Astrocyte of the spinal cord (primary cell): ENCODE measurements at places on chromosomes 13 and 19.

- DNase-seq = peak; percentile 28
Measured at GRCh38 chr13:23671377-23671776, 101.2 kb downstream of the TNFRSF19 start.

DNA sequence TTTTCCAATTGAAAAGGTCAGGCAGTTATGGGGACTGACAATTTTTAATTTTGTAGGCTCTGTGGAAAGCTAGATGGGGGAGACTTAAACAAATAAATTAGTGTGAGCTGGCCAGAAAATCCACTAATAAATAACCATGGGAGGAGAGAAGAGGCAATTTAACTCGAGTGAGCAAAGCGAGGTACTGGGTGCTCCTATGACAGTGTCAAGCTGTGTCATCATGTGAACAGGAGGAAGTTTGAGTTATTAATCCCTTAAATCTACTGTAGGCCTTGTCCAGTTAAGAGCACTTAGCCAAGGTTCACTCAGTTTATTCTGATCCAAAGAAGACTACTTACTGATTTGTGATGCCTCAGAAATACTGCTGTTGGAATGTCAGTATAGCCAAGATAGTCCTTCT lies 122.8 kb downstream of the OXGR1 start:
- no peak for DNase-seq

DNA sequence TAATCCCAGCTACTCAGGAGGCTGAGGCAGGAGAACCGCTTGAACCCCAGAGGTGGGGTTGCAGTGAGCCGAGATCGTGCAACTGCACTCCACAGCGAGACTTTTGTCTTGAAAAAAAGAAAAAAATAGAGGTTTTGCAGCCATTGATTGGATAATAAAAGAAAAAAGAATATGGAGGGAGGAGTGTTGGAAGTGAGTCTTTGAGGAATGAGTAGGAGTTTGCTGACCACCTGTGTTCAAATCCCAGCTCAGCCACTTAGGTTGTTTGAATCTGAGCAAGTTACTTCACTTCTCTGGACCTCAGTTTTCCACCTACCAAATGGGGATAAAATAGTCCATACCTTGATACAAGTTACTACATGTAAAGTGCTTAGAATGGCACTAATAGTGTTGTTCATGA lies 6.2 kb downstream of the NRTN start:
- no peak for DNase-seq

GRCh38 chr19:282501-282900 lies 8.7 kb downstream of the PLPP2 start:
- no peak for DNase-seq

DNA sequence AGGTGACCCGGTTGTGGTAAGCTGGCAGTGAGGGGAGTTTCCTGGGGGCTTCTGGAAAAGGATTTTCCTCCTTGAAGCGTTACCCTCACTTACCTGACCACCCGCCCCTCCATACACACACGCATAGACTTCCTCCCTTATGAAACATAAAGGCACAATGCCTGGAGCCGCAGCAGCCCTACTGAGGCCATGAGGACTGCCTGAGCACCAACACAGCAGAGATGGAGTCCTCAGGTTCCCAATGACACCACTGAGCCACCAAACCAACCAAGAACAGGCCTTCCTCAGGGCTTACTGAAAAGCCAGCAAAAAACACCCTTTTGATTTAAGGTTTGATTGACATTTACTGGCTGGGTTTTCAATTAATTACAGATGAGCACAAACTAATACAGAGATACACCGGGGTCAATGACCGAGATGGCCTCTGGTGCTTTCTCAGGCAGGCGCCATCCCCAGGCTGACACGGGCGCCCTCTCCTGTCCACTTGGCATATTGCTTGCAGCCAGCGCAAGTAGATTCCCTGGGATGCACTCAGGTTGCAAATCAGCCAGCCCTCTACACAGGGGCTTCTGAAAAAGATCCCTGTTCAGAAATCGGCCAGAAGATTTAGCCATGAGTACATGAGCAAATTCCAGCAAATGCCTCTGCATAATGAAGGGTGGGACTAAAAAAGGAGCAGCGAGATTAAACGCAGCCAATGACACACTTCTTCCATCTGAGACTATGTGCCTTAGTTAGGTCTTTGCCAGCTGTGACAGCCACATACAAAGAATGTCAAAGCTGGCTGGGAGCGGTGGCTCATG lies 14.8 kb downstream of the OPA3 start:
- peak; percentile 42 for DNase-seq

DNA sequence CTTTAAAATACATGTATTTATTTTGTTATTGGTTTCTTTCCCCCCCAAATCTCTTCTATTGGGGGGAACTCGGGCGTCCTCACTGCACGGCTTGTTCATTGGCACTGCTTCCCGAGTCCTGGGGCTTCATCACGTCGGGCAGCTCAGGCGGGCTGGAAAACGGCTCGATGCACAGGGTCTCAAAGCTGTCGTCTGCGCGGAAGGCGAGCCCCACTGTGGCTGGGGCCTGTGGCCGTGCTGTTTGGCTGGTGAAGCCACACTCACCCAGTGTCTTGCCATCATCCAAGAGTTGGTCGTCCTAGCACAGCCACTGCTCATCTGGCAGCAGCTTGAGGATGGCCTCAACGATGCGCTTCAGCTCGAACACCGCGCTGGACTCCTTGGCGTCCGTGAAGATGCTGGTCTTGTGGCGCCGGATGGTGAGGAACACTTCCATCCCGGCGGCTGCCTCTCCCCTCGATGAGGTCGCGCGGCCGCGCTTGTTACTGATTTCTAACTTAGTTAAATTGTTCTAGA lies 6.0 kb upstream of the ATP8A2 start:
- no peak for DNase-seq
